ENCODE measurements at places on chromosomes 13 and 19.

- DNase-seq, result no peak
Observed at GRCh38 chr13:76971215-76971614, 20.7 kb upstream of the CLN5 start.

GRCh38 chr19:8342684-8343482 is at the start of gene KANK3:
Gene KANK3, minus strand, starts transcription at chr19:8343262. Its CDS starts 5,434 bp downstream, at chr19:8337828.
- peak; percentile 97 for DNase-seq

- peak; percentile 91 for DNase-seq
Observed at GRCh38 chr19:41957838-41958366, 1.2 kb downstream of the RABAC1 start.

DNA sequence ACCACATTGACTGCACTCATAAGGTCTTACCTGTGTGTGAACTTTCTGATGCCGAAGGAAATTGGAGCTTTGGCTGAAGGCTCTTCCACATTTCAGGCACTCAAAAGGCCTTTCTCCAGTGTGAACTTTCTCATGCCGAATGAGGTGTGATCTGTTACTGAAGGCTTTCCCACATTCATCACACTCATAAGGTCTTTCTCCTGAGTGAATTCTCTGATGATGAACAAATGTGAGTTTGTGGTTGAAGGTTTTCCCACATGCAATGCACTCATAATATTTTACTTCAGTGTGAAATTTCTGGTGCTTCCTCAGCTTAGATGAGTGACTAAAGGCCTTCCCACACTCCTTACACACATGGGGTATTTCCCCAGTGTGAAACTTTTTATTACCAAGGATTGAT is 5.7 kb downstream of the ZNF132 start:
- no peak for DNase-seq

- DNase-seq, result peak; percentile 76
Observed at GRCh38 chr13:74067818-74068217, 66.4 kb downstream of the KLF12 start.

- DNase-seq, result peak; percentile 64
Observed at GRCh38 chr13:34421858-34422475, 520.1 kb upstream of the NBEA start.

DNA sequence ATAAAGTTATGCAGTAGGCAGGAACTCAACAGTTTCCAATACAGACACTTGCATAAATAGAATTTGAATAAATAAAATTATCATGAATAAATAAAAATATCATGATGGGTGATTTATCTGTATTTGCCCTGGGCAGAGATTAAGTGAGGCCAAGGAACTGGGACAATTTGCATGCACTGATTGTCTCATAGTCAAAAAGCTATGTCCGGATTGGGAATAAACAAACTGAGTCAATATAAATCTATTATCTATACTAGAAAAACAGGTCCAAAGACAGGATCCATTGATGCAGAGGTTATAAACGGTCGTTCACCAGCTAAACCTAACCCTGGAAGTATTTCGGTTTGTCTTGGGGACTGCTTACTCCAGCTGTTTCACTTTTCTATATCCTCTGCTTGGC is 26.2 kb upstream of the FBXL3 start:
- DNase-seq, result no peak

DNA sequence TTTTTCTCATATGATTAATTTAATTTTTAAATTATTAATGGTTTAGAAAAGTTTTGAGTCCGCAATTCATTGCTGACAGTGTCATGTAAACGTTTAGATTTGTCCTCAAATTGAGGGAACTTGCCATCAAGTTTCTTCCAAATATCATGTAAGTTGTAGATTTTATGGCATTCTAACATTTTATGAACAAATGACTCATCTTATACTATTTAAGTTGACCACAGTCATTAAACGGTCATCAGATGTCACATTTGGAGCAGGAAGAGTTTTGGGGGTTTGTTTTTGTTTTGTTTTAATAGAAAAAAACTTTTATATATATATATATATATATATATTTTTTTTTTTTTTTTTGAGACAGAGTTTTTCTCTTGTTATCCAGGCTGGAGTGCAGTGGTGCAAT is 4.3 kb downstream of the ZNF114 start:
- no peak for DNase-seq

GRCh38 chr19:45104658-45105349 is 11.8 kb downstream of the PPP1R37 start:
- DNase-seq, result no peak

DNA sequence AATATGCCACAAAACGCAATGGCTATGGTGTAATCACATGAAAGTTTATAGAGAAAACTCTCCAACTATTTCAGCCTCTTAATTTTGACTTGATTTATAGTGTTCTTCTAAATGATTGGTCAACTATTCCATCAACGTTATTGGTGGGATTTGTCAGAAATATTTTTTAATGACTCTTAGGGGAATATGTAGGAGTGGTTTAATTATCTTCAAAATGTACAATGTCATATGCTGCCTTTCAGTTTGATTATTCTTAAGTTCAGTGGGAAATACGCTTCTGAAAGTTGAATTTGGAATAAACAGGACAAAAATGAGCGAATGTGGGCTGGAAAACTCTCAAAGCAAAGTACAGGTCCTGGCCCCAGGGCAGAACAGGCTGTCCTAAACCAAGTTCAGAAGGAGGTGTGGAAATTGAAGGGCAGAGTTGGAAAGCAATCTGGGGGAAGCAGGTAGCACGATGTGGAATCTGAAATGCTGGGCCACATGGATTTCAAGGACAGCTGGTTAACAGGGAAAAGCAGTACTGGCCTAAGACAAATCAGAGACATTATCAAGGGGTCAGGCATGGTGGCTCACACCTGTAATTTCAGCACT is 60.8 kb upstream of the MYCBP2 start:
- DNase-seq, result no peak

- peak; percentile 56 for DNase-seq
Observed at GRCh38 chr19:10219678-10220077, 11.5 kb downstream of the S1PR2 start.

DNA sequence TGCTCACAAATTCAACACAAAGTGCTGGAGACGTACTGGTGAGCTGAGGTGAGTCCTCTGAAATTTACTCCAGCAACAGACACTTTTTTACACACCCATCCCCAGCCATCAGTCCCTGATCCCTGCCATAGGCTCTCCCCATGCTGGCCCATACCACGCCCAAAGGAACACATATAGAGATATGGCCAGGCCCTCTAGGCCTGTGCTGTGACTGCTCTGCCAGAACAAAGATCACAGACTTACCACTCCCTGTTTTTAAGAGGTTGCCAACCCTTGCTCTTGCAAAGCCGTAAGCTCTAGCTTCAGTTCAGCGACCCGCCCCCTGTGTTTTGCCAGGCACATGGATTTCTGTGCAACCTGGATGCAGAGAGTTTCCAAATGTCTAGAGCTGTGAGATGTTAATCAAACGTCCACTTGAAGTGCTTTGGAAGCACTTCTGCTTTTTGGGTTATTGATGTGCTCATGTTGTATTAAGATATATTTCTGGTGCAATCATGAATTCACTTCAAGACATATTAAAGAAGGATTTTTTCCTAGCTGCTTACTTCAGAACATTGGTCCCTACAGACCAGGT is 59.7 kb downstream of the DLEU7 start:
- DNase-seq, result no peak

- DNase-seq, result no peak
Observed at GRCh38 chr19:33861950-33862349, 65.3 kb downstream of the KCTD15 start.

GRCh38 chr13:77729502-77730221 is 32.2 kb downstream of the SLAIN1 start:
- DNase-seq, result no peak

DNA sequence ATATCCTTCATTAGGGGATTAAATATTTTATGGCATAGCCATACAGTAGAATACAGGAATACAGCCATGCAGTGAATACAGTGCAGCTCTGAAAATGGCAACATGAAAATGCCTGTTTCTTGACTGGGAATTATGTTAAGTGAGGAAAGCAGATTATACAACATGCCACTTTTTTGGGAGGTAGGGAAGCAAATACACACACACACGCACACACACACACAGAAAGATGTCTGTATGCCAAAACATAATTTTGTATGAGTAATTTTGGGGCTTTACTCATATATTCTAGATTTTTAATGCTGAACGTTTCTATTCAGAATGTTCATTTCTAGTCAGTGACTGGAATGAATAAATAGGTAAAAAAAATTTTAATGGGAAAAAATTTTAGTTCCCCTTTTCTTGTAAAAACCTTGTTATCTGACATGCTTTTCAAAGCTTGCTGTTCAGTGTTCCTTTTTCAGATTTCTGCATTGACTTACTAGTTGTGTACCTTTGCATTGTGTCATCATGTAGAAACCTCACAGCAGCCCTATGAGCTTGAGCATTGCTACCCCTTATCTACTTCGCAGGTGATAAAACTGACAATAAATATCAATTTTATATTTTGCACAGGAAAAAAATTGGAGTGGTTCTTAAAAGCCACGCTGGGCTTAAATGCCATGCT is 7.8 kb downstream of the GPR183 start:
- DNase-seq, result no peak

GRCh38 chr19:5154799-5155426 is 185.7 kb downstream of the PTPRS start:
- no peak for DNase-seq

GRCh38 chr13:40221460-40222201 is 444.8 kb downstream of the FOXO1 start:
- DNase-seq, result peak; percentile 23

DNA sequence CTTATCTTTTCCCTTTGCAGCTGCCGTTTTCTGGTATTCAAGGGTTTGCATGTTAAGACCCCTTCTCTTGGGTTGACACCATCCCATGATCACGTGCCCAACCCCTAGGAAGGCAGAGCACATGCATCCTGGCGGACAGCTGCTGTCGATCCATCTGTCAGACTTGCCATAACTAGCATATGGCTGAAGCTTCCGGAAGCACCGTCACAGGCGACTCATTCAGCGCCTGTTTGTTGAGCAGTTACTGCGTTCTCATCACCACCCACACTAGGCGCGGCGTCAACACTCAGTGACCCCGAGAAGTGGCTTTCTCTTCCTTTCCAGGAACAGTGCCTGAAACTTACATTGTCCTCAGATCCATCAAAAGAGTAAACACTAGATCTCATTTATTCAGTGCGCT is 93.6 kb downstream of the SOX1 start:
- DNase-seq, result no peak

- DNase-seq, result peak; percentile 36
Observed at GRCh38 chr13:45575146-45575829, 40.3 kb downstream of the ERICH6B start.

- no peak for DNase-seq
Observed at GRCh38 chr13:42607546-42607945, 33.6 kb downstream of the TNFSF11 start.

GRCh38 chr19:821231-821824 is 427 bp downstream of the PLPPR3 start:
- no peak for DNase-seq

DNA sequence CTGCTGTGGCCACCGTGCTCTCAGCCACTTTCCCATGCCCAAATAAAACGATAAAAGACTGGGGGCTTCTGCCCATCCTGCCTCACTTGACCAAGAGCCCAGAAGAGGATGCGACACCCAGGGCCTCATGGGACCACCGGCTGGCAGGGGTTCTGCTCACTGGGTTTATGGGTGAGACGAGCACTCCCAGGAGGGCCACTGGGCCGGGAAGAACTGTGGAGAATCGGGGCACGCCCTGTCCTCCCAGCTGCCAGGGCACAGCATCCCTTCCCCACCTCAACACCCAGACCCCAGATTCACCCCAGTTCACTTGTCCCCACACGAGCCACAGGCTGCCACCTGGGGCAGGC is 4.7 kb upstream of the F10 start:
- no peak for DNase-seq

DNA sequence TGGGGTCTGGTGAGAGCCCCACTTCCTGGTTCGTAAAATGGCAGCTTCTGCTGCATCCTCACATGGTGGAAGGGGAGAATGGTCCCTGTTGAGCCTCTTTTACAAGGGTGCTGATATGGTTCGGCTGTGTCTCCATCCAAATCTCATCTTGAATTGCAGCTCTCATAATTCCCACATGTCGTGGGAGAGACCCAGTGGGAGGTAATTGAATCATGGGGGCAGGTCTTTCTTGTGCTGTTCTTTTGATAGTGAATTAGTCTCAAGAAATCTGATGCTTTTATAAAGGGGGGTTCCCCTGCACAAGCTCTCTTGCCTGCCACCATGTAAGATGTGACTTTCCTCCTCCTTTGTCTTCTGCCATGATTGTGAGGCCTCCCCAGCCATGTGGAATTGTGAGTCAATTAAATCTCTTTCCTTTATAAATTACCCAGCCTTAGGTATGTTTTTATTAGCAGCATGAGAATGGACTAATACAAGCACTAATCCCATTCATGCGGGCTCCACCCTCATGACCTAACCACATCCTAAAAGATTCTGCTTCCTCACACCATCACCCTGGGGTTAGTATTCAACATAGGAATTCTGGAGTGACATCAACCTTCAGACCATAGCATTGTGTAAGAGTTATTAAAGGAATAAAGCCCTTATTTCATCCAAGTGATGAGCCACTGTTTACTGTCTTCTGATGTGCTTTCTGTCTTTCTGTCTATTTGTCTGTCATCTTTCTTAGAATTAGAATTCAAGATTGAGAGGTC is 159.0 kb upstream of the IRS2 start:
- DNase-seq, result peak; percentile 97

DNA sequence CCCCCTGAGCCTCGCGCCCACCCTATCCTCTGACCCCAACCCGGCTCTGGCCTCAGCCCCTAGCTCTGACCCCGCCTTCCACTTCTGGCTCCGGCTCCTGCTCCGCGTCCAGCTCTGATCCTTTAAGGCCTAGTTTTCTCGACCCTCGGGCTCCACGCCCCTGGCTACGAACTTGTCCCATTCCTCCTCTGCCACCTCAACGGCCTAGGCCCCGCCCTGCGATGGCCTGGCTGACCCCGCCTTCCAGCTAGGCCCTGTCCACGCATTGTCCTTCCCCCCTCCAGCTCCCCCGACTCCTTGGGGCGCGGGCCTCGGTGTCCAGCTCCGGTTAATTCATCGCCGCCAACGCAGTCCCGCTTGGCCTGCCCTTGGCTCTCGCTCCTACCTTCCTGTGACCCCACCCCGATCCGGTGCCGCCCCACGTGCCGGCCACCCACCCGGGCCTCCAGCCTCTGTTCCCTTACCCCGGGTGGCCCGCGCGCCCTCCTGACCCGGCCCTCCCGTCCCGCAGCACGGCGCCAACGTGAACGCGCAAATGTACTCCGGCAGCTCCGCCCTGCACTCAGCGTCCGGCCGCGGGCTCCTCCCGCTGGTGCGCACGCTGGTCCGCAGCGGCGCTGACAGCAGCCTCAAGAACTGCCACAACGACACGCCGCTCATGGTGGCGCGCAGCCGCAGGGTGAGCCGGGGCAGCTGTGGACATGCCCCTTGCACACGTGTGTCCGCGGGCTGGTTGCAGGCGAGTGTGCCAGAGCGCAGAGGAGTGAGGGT is 9.4 kb downstream of the BCL3 start:
- no peak for DNase-seq

Data from epithelial cell of esophagus (primary cell).